CD4-positive, alpha-beta T cell treated with Interleukin-2 at 100 ng/mL for 4 hours (primary cell): ENCODE measurements at places on chromosomes 7 and 10.

GRCh38 chr7:108973075-108973474 lies 403.4 kb downstream of the DNAJB9 start:
- DNase-seq, result no peak

- no peak for DNase-seq
Measured at GRCh38 chr7:123725586-123726171, 23.1 kb downstream of the WASL start.

DNA sequence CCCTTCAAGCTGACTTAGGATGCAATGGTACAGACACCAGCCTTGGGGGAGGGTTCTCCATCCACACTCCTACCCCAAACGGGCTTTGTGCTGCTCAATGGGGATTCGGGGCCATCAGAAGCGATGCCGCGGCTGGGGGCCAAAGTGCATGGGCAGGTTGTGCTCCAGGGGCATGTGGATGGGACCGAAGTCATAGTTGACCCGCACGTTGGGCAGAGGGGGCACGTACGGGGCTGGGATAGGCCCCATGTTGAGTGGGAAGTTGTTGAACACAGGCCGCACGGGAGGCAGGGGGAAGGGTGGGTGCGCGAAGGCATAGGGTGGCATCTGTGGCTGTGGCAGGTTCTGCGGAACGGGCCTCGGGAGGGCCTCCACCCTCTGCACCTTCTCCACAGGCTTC lies 158.7 kb downstream of the RNF216 start:
- no peak for DNase-seq

DNA sequence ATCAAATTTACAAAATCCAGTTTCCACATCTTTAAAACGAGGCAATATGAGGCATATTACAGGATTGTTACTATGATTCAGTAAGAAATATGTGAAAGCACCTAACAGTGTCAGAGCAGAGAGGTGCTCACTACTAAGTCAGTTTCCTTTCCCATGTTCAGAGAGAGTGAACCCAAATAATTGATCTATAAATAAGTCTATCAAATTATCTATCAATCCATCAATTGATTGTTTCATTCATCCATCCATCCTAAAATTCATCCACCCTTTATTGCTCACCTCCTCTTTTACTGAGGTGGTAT lies 340.8 kb downstream of the SUGCT start:
- DNase-seq, result no peak

GRCh38 chr7:69790977-69791724 lies 192.9 kb downstream of the AUTS2 start:
- DNase-seq, result no peak

DNA sequence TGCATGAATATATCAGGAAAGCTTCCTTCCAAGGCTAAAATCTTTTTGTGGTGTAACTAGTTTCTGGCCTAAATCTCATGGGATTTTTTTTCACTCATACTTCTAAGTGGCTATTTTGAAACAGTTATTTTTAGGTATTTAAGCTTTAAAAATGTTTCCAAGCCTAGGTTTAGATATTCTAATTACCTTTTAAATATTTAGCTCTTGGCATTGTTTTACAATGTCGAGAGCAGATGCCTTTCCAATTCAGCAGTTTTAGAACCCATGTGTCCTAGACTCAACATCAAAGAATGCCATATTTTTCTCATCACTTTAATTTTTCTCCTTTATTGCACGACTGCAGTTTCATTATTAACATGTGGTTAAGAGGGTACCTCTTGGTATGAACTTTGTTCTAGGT lies 27.1 kb upstream of the STOX1 start:
- DNase-seq, result no peak

DNA sequence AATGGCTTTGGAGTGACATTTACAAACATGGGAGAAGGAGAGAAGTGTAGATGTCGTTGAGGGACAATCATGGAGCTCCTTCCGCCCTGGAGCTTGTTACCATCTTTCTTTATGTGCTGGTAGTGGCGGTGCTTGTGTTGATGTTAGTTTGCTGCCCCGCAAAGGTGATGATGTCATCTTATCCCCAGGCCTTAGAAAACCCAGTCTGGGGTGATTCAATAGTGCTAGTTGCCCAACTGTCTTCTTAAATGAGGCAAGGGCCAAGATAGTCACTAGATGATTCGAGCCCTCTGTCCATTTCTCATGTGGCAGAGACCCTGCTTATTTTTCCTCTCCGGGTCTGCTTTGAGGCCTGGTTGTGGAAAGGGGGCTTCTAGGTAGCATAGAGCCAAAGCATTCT lies 277.4 kb downstream of the CCSER2 start:
- no peak for DNase-seq

GRCh38 chr10:114131094-114131493 lies 42.9 kb downstream of the CCDC186 start:
- no peak for DNase-seq

DNA sequence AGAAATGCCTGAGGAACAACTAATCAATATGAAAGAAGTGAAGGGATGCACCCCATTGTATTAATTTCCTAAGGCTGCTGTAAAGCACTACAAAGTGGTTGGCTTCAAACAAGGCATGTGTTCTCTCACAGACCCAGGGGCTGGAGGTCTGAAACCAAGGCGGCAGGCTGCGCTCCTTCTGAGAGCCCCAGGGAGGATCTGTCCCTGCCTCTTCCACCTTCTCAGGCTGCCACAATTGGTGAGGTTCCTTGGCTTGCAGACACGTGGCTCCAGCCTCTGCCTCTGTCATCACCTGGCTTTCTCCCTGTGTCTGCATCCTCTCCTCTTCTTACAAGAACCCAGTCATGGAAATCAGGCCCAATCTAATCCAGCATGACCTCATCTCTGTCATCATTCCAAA lies 110.1 kb downstream of the TNS3 start:
- no peak for DNase-seq

DNA sequence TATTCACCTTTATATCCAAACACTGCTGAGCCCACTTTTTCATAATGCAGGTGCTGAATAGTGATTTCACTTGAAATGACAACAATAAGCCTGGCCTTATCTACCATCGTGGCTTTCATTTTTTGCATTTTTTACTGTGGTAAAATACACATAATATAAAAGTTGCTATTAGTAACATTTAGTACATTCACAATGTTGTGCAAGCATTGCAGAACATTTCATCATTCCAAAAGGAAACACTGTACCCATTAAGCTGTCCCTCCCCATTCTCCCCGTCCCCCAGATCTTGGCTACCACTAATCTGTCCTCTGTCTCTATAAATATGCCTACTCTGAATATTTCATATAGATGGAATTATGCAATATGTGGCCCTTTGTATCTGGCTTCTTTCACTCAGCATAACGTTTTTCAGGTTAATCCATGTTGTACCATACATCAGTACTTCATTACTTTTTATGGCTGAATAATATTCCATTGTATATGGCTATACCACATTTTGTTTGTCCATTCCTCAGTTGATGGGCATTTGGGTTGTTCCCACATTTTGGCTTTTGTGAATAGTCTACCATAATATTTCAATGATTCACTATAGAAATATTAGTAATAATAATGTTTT lies 68.5 kb upstream of the ARID5B start:
- no peak for DNase-seq

DNA sequence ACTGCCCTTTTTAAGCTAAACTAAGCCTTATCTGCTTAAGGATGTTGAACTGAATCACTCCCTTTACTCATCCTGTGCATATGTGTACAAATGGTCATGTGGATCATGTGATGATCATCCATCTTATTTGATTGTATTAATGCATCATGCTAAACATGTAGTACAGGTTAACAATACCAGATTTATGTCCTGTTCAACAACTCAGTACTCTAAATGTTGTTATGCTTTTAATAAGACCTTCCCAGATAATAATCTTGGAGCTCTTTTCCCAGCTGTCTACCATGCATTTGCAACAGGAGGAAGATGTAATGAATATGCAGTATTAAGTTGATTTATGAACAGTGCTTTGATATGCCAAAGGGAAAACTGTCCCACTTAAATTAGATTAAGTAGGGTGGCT lies 318.0 kb downstream of the BICC1 start:
- DNase-seq, result no peak

GRCh38 chr7:29956487-29956836 lies 33.1 kb downstream of the SCRN1 start:
- no peak for DNase-seq

DNA sequence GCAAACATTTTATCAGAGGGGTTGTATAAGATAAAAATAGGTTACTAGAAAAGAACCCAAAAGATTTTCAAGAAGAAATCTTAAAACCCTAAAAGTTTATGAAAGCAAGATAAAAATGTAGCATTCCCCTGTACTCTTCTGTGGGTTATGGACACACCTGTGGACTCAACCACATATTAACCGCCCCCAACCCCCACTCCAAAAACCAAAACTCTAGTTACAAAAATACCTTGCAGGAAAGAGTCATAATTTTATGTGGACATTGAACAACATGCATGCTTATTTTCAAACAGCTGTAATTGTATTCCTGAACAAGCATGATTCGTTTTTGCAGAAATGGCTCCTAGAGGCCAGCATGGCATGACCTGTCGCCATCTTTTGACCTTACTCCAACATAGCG lies 466.9 kb downstream of the PHTF2 start:
- no peak for DNase-seq

- no peak for DNase-seq
Measured at GRCh38 chr10:12774204-12774894, 227.2 kb downstream of the CCDC3 start.

DNA sequence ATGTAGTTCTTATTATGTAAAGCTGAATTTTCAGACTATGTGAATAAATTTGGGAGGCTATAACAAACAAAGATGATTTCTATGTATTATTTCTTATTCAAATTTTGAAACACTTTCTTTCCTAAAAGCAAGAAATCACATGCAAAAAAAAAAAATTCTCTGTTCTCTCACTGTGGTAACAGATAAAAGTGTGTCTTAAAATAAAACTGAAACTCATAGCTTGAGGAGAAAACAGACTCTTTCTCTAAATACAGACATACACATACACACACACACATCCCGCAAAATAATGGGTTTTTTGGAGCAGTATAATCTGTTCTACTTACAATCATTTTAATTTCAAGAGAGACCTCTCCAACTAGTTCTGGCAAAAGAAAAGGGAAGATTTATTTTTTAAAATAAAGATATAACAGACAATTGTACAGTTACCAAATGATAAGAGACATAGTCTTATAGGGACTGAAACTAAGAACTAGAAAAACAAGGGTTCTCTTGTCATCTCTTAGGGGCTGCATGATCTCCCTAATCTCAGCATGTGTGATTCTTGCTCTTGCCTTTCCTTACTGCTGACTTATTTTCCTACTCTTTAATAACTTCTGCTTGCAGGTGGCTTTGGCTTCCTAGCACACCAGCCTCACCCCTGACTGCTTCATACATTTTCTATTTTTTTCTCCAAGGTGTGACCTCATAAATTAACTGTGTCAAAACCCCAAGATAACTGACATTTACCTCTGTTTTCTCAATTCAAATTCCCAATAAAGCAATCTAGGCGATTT lies 483.5 kb upstream of the POT1 start:
- no peak for DNase-seq

GRCh38 chr10:33329178-33329577 lies 5.3 kb downstream of the NRP1 start:
- DNase-seq, result no peak

DNA sequence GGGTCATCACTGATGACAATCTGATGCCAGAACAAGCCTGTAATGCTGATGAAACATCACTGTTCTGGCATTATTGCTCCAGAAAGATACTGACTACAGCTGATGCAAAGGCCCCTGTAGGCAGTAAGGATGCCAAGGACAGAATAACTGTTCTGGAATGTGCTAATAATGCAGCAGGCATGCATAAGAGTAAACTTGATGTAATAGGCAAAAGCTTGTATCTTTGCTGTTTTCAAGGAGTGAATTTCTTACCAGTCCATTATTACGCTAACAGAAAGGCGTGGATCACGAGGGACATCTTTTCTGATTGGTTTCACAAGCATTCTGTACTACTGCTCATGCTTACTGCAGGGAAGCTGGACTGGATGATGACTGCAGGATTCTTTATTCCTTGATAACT lies 18.7 kb downstream of the LCOR start:
- DNase-seq, result no peak

DNA sequence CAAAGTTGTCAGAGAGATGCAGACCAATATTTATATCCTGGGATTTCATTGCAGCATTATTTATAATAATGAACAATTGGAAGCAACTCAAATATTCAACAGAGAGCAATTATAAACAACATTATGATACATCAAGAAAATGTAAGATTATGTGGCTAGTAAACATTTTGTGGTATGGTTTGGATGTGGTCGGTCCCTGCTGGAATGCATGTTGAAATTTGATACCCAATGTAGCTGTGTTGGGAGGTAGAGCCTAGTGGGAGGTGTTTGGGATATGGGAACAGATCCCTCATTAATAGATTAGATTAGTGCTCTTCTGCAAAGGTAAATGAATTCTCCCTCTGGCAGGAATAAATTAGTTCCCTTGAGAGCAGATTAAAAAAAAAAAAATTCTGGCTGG lies 350.9 kb downstream of the ANKRD30A start:
- DNase-seq, result no peak

GRCh38 chr10:100986623-100986951 lies 710 bp downstream of the MRPL43 start:
- no peak for DNase-seq

DNA sequence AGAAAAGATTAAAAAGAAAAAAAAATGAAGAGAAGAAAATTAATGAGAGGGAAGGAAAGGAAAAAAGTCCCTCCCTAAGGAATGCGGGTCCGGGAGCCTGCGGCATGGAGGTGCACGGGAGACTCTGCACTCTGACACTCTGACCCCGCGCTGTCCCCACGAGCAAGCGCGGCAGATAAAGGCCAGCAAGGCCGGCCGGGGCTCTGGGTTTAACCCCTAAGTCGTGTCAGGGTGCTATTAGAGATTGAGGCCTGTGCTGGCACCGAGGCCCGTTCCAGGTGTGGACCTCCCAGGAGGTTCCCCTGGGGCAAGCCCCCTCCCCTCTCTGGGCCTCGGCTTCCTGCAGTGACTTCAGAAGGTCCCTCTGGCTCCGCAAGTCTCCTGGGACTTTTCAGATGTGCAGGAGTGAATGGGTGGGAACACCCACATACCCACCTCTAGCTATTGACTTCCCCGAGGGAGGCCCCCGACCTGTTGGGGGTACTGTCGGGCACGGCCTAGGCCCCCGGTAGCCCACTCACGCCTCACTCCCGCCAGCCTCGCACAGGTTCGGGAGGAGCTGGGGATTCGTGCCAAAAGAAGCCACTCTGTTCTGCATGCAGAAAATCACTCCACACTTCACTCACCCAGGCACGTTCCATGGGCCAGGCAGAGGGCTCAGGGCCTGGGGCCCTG lies 164.1 kb downstream of the TCERG1L start:
- DNase-seq, result no peak

DNA sequence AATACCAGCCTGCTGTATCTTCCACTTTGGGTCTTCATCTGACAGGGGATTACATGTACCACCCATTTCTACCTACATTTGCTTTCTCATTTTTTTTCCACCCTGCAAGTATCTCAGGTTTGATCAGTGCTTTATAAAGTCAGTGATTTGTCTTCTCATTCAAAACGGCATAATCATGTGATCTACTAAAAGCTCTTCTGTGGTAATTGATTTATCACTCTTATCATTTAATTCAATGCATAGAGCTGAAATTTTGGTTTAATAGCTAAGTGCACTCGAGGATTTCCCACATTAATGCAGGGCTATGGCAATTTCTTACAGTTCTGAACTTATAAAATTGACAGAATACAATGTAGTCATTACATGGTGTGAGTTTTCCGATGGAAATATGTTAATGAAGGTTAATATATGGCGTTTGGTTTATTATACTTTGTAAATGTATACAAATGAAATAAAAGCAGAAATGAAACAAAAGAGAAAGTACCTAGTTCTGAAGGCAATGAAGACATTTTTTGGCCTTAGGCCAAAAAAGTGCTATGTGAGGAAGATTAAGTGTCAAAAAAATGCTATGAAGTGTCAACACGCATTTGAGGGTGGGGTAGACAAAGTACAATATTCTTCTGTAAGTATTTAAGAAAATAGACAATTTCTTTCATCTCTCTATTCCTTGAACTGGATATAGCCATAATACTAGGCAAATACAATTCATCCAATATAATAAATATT lies 457.3 kb downstream of the ETV1 start:
- no peak for DNase-seq
